ENCODE measurements at places on chromosomes 2 and 18. TPM values are rescaled to one million over a fixed set of nuclear protein-coding genes. Genes with fewer than 3 reads are reported as not detected.

Gene TMEM17
- total RNA-seq = 0.22 TPM

Gene C2orf81
- total RNA-seq = 0.15 TPM

Gene AQP12A
- total RNA-seq = not detected

Gene EN1
- not detected for total RNA-seq

Gene SOWAHC
- total RNA-seq = 24.7 TPM

Gene FAP
- total RNA-seq = not detected

Gene VAMP5
- 7.2 TPM for total RNA-seq

Gene CFAP210
- 0.14 TPM for total RNA-seq

Gene HOXD13
- not detected for total RNA-seq

- H3K4me1 ChIP-seq = no peaks in the 10 kb centered on the region
- DNase-seq = no peak
- H3K27me3 ChIP-seq = no peaks in the 10 kb centered on the region
- no peaks in the 10 kb centered on the region for H3K36me3 ChIP-seq
Observed at GRCh38 chr2:16362611-16363010, 303.0 kb downstream of the CYRIA start.

- no peaks in the 10 kb centered on the region for H3K36me3 ChIP-seq
- H3K27ac ChIP-seq = no peak overlapping the region
- DNase-seq = no peak
Observed at GRCh38 chr18:21134895-21135294, 23.3 kb upstream of the ROCK1 start.

DNA sequence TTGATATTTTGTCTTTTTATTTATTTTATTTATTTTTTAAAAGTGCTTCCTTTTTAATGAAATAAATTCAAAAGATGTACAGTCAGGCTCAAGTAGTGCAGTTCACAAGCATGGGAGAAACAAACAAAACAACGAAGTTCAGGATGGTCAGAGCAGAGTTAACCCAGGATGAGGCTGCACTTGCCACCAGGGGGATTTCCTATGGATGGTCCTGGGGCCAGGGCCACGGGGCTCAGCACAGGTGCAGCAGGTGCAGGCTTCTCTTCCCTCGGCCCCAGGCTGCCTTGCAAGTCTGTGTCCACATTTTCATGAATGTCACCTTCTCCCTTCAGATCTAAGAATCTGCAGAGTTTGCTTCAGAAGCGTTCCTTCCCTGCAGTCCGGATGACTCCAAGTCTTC is 76.5 kb downstream of the CDCA7 start:
- no peaks in the 10 kb centered on the region for H3K27me3 ChIP-seq
- H3K27ac ChIP-seq = no peak overlapping the region
- DNase-seq = no peak
- H3K4me1 ChIP-seq = no peaks in the 10 kb centered on the region
- H3K36me3 ChIP-seq = no peaks in the 10 kb centered on the region
- no peak overlapping the region for H3K4me3 ChIP-seq

DNA sequence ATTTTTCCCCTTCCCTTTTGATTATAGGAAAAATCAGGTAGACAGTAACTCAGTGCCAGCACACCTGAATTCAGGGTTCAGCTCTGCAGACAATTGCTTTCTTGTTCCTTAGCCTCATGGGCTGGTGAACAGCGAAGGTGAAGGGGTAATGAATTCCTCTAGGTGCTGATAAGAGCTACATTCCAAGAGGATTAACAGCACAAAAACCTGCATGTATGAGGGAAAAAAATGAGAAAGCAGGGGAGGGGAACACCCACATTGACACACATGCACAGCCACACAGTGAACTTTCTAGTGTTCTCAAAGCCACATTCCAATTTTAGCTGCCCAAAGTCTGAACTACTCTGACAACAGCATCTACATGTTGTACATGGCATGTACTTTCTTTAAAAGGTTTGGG is 46.1 kb downstream of the SPATS2L start:
- H3K36me3 ChIP-seq = peaks cover 44% of the 10 kb centered on the region
- no peaks in the 10 kb centered on the region for H3K27me3 ChIP-seq
- peak overlapping the region; percentile 23 for H3K27ac ChIP-seq
- DNase-seq = peak; percentile 60
- peaks cover 53% of the 10 kb centered on the region for H3K4me1 ChIP-seq

- H3K36me3 ChIP-seq = no peaks in the 10 kb centered on the region
- no peak overlapping the region for H3K4me3 ChIP-seq
- no peaks in the 10 kb centered on the region for H3K27me3 ChIP-seq
- H3K4me1 ChIP-seq = peaks cover 27% of the 10 kb centered on the region
- no peak overlapping the region for H3K27ac ChIP-seq
- no peak for DNase-seq
Observed at GRCh38 chr2:152510621-152511020, 175.6 kb downstream of the FMNL2 start.

DNA sequence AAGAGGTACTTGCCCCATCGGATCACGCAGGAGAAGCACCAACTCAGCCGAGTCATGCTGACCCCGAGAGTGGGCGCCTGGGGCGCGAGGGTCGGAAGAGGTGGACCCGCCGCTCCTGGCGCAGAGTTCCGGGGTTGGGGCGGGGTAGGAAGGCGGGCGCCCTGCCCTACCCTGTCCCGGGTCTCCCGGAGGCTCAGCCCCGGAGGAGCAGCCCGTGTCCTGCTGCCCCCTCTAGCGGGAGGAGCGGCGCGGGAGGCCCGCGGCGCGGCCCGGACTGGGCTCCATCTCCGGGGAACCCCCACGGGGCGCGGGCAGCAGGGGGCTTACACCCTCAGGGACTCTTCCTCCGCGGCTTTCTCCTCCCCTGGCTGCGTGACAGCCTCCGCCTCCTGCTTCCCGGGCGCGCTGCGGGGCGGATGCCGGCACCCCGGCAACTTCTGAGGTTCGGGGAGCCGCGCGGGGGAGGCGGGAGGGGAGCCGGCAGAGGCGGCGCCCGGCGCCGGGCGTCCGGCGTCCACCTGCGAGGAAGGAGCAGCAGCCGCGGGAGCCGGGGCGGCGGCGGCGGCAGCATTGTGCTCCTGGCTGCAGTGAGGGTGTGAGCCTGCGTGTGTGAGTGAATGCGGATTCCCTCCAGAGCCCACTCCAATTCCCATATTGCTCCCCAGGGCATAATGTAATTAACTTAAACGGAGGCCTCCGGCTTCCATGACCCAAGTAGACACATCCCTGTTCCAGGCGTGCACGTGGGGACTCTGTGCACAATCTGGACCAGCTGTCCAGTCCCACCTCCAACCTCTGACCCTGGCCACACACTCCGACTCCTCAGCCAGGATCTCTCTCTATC is 7.6 kb upstream of the TNS1 start:
- H3K4me1 ChIP-seq = peaks cover 24% of the 10 kb centered on the region
- no peak for DNase-seq
- peak overlapping the region; percentile 36 for H3K4me3 ChIP-seq
- H3K27me3 ChIP-seq = peaks cover 80% of the 10 kb centered on the region

GRCh38 chr2:161088658-161089350 is 71.4 kb upstream of the TANK start:
- no peak for DNase-seq
- no peaks in the 10 kb centered on the region for H3K27me3 ChIP-seq
- no peaks in the 10 kb centered on the region for H3K36me3 ChIP-seq
- H3K27ac ChIP-seq = no peak overlapping the region
- H3K4me1 ChIP-seq = no peaks in the 10 kb centered on the region

DNA sequence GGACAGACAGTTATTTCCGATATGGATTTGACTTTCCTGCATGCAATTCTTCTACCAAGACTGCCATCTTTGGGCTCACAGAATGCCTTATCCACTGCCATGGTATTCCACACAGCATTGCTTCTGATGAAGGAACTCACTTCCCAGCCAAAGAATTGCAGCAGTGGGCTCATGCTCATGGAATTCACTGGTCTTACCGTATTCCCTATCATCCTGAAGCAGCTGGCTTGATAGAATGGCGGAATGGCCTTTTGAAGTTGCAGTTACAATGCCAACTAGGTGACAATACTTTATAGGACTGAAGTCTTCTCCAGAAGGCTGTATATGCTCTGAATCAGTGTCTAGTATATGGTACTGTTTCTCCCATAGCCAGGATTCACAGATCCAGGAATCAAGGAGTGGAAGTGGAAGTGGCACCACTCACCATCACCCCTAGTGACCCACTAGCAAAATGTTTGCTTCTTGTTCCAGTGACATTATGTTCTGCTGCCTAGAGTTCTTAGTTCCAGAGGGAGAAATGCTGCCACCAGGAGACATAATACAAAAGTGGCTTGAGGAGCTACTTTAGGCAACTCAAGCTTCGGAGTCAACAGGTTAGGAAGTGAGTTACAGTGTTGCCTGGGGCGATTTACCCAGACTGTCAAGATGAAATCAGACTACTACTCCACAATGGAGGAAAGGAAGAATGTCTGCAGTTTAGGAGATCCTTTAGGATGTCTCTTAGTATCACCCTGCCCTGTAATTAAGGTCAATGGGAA is 23.8 kb upstream of the SMAD4 start:
- H3K4me1 ChIP-seq = peaks cover 31% of the 10 kb centered on the region
- no peak overlapping the region for H3K4me3 ChIP-seq
- 0 out of 2 replicates have a peak, but pooled peaks cover 1% of the 10 kb centered on the region for H3K27me3 ChIP-seq
- no peak overlapping the region for H3K27ac ChIP-seq
- DNase-seq = no peak
- H3K36me3 ChIP-seq = no peaks in the 10 kb centered on the region

GRCh38 chr2:39120521-39120770 is 405 bp downstream of the SOS1 start:
- peaks cover 66% of the 10 kb centered on the region for H3K4me1 ChIP-seq
- peak overlapping the region; percentile 95 for H3K27ac ChIP-seq
- no peak for DNase-seq
- H3K36me3 ChIP-seq = peaks cover 19% of the 10 kb centered on the region
- peak overlapping the region; percentile 80 for H3K4me3 ChIP-seq

DNA sequence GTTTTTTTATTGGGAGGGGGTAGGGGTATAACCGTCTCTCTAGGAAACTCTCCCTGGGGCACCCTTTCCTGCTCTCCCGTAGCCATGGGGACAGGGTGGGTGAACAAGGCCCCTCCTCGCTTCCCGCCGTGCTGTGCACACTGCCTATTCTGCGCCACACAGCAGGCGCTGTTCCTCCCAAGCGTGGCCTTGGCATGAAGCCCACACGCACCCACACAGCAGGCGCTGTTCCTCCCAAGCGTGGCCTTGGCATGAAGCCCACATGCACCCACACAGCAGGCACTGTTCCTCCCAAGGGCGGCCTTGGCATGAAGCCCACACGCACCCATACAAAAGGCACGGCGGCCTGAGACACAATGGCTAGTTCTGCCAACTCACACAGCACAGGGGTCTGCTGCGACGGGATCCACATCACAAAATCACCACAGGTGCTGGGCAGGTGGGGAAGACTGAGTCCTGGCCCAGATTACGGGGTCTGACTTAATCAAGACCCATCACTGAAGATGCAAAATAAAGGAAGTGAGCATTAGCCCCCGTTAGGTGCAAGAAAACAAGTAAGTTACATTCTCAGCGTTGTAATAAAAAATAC is 46.6 kb upstream of the TPO start:
- H3K36me3 ChIP-seq = no peaks in the 10 kb centered on the region
- DNase-seq = no peak
- no peak overlapping the region for H3K4me3 ChIP-seq
- peaks cover 32% of the 10 kb centered on the region for H3K27me3 ChIP-seq
- H3K4me1 ChIP-seq = no peaks in the 10 kb centered on the region

- peak overlapping the region; percentile 92 for H3K27ac ChIP-seq
- H3K4me3 ChIP-seq = peak overlapping the region; percentile 97
- DNase-seq = no peak
- no peaks in the 10 kb centered on the region for H3K27me3 ChIP-seq
- H3K36me3 ChIP-seq = peaks cover 14% of the 10 kb centered on the region
Observed at GRCh38 chr2:20446255-20446916, 488 bp upstream of the RHOB start.

DNA sequence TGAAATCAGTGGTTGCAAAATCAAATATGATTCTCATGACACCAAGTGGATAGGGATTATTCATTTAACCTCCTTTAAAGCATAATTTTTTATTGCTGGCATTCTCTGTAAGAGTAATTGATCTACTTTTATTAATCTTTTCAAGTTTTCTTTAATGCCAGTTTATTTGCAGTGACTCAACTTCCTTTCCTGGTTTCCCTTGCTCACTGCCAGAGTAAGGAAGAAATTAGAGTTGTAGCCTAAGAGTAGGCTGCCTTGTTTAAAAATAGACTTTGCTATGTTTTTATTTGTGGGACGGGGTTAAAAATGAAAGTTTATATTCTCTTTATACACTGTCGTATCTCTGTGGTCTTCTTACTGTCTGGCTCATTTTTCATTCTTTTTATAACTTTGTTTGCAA is 148.6 kb downstream of the WDR7 start:
- H3K36me3 ChIP-seq = no peaks in the 10 kb centered on the region
- no peaks in the 10 kb centered on the region for H3K4me1 ChIP-seq
- DNase-seq = no peak
- no peak overlapping the region for H3K27ac ChIP-seq
- no peaks in the 10 kb centered on the region for H3K27me3 ChIP-seq

GRCh38 chr2:23449413-23449812 is 64.4 kb downstream of the KLHL29 start:
- H3K36me3 ChIP-seq = no peaks in the 10 kb centered on the region
- H3K4me3 ChIP-seq = no peak overlapping the region
- no peak overlapping the region for H3K27ac ChIP-seq
- no peaks in the 10 kb centered on the region for H3K4me1 ChIP-seq
- peaks cover 6% of the 10 kb centered on the region for H3K27me3 ChIP-seq

DNA sequence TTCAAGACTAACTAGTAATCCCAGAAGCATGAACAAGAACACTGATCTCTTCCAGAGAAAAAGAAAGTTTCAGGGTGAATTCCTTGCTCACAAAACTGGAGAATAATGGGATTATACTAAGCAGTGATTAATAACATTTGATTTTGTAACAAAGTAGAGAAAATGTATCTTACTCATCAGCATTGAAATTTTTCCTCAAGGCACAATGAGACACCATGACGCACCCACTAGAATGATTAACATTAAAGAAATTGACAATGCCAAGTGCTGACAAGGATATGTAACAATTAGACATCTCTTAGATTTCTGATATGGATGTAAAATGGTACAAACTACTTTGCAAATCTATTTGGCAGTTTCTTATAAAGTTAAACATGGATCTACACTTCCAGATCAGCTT is 101.1 kb upstream of the EPHA4 start:
- H3K36me3 ChIP-seq = no peaks in the 10 kb centered on the region
- DNase-seq = no peak
- no peaks in the 10 kb centered on the region for H3K4me1 ChIP-seq
- no peak overlapping the region for H3K27ac ChIP-seq

DNA sequence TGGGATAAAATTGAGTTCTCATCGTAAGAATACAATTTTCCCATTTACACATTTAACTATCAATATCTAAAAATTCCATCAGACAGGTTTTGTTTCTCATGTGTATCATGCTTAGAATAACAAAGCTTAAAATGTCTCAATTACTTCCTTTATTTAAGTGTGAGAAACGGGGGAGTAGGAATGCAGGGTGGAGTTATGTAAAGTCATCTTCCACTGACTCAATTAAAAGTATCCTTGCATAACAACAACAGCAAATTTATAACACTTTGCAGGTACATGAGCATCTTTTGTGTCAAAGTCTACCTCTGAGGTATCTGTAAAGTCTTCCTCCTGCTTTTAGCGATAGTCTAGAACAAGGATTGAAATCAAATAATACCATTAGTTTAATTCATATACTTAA is 327.1 kb downstream of the EPHA4 start:
- H3K4me1 ChIP-seq = no peaks in the 10 kb centered on the region
- no peaks in the 10 kb centered on the region for H3K36me3 ChIP-seq
- no peak overlapping the region for H3K27ac ChIP-seq
- DNase-seq = no peak
- H3K4me3 ChIP-seq = no peak overlapping the region

Data from HepG2 (cell line).